ENCODE measurements at places on chromosomes 1 and 21. TPM values are rescaled to one million over a fixed set of nuclear protein-coding genes. Genes with fewer than 3 reads are reported as not detected.
A peak's percentile ranks its signal among the peaks of the same experiment; 100 is the strongest.

DNA sequence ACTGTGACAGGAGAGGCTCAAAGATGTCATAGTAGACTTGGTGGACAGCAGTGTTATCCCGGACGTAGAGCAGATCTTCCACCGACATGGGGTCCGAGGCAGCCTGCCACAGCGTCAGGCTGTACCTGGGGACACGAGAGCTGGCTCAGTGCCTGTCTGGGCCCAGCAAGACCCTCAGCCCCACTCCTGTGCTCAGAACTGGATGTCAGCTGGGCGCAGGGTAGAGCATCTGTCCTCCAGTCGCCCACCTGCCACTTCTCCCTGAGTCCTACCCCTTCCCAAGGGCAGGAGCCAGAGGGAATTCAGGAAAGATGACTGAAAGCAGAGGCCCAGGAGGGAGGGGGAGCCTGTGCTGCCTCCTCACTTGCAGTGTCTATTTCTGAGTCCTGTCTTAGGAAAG is 11.7 kb downstream of the FAM151A start:
- no peak for DNase-seq

GRCh38 chr1:204511366-204511765 is 4.8 kb upstream of the MDM4 start:
- DNase-seq: no peak

- DNase-seq: no peak
These were observed 280.4 kb downstream of the HLX start for GRCh38 chr1:221159608-221160007.

- DNase-seq: no peak
These were observed 27.8 kb upstream of the VAMP3 start for GRCh38 chr1:7743346-7743745.

The MEX3A gene
- polyA plus RNA-seq: 17.6 TPM

The AQP10 gene
- not detected for polyA plus RNA-seq

DNA sequence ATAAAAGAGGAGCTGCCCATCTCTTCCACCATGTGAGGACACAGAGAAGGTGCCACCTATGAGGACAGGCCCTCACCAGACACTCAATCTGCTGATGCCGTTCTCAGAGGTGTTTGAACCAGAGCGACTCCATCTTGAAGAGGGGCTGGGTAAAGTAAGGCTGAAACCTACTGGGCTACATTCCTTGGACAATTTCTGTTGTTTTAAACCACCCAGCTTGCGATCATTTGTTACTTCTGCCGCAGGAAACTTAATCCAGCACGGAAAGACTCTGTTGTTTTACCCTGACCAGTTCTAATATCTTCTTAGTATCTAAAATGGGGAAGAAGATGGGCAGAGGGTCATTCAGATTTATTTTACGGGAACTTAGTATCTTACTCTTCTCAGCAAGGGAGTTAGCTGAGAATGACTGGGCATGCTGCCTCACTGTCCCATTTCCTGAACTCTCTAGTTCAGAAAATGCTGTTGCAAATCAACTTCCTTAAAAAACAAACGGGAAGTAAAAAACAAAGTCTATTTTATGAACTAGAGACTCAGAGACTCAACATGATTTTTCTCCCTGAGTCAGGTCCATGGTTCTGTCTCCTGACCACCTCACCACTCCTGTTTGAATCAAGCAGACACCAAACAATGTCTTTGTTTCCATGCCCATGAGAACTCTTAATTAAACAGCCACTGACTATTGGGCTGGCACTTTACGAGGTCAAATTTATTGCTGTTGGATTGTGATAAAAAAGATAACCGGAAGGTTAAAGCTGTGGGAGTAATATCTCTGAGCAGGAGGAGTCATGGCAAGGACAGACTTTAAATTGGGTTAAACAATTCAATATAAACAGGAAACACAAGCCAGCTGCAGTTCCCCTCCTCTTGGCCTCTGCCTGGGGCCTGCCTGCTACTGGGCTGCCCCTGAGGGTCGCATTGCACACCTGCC is 23.8 kb upstream of the IFNAR1 start:
- DNase-seq: peak; percentile 39

The DNAJC28 gene
- polyA plus RNA-seq: 2.9 TPM

GRCh38 chr21:19603011-19603593 is 1199.5 kb upstream of the TMPRSS15 start:
- DNase-seq: no peak

The USP24 gene
- 38.9 TPM for polyA plus RNA-seq
